ENCODE measurements at places on chromosomes 7 and 10. TPM values are rescaled to one million over a fixed set of nuclear protein-coding genes. Genes with fewer than 3 reads are reported as not detected.

SFXN3 gene
- total RNA-seq = 20.7 TPM

DNA sequence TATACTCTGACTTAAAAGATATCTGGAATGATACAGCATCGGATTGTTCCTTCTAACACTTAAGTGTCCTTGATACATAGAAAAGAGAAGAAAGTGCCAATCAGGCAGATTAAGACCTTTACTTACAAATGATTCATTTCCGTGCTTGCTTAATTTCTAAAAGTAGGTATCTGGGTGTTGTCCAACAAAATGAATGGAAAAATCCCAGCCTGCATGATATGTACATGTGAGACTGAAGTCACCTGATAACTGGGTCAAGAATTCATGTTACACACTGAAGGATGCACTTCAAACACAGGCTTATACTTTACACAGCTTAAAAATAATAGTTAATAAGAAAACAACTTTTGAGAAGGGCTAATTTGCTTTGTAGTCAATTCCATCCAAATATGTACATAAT lies 25.2 kb upstream of the PLXDC2 start:
- H3K27me3 ChIP-seq = no peaks in the 10 kb centered on the region
- no peak overlapping the region for H3K4me3 ChIP-seq
- H3K27ac ChIP-seq = no peak overlapping the region

TNRC18 gene
- 290 TPM for total RNA-seq

DNA sequence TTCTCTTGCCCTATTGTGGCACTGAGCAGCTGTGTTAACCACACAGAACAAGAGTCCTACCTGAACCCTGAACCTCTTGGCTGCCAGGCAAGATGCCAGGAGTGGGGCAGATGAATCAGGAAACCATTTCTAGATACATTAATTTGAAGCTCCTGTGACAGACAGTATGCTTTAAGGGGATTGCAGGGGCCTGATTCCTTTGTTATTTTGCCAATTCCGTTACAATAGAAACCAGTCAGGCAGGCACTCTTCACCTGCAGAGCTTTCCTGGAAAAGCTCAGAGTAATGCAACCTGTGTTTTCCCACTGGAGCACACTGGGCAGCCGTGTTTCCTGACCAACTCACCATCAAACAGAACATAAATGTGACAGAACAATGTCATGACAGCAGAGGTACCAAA lies 233.1 kb downstream of the BMPER start:
- H3K27me3 ChIP-seq = no peaks in the 10 kb centered on the region
- H3K27ac ChIP-seq = no peak overlapping the region
- H3K4me1 ChIP-seq = no peaks in the 10 kb centered on the region
- no peak overlapping the region for H3K4me3 ChIP-seq

GRCh38 chr7:151792636-151793035 lies 84.3 kb downstream of the PRKAG2 start:
- no peak overlapping the region for H3K27ac ChIP-seq
- DNase-seq = no peak
- no peaks in the 10 kb centered on the region for H3K36me3 ChIP-seq
- H3K4me3 ChIP-seq = no peak overlapping the region
- H3K4me1 ChIP-seq = no peaks in the 10 kb centered on the region
- no peaks in the 10 kb centered on the region for H3K27me3 ChIP-seq

DNA sequence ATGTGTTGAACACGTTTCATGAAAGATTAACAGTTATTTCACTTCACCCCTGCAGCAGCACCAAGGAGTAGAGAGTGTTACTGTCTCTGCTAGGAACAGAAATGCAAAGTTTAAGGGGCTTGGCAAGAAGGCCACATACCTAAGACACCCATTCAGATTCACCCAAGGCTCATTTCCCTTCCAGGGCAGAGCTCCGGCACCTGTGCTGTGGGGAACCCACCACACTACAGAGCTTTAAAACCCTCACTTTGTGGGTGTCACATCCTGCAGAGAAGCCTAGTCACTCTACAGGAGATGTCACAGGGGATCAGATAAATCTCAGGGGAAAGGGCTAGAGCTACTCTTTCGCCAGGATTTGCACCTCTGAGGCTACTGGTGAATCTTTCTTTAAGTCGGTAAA lies 176.1 kb upstream of the KLF6 start:
- no peaks in the 10 kb centered on the region for H3K27me3 ChIP-seq
- no peak overlapping the region for H3K4me3 ChIP-seq
- no peak overlapping the region for H3K27ac ChIP-seq
- H3K36me3 ChIP-seq = no peaks in the 10 kb centered on the region
- H3K4me1 ChIP-seq = no peaks in the 10 kb centered on the region
- no peak for DNase-seq

- no peaks in the 10 kb centered on the region for H3K36me3 ChIP-seq
- no peak overlapping the region for H3K27ac ChIP-seq
- H3K4me3 ChIP-seq = no peak overlapping the region
- no peaks in the 10 kb centered on the region for H3K27me3 ChIP-seq
- DNase-seq = no peak
Measured at GRCh38 chr7:138948403-138948802, 32.8 kb downstream of the KIAA1549 start.

ANXA8L1 gene
- total RNA-seq = 15.0 TPM

SYT15 gene
- total RNA-seq = 7.0 TPM

GRCh38 chr7:25557930-25558329 lies 329.6 kb upstream of the NPVF start:
- no peaks in the 10 kb centered on the region for H3K27me3 ChIP-seq
- no peak overlapping the region for H3K27ac ChIP-seq
- H3K4me1 ChIP-seq = no peaks in the 10 kb centered on the region
- no peaks in the 10 kb centered on the region for H3K36me3 ChIP-seq

DNA sequence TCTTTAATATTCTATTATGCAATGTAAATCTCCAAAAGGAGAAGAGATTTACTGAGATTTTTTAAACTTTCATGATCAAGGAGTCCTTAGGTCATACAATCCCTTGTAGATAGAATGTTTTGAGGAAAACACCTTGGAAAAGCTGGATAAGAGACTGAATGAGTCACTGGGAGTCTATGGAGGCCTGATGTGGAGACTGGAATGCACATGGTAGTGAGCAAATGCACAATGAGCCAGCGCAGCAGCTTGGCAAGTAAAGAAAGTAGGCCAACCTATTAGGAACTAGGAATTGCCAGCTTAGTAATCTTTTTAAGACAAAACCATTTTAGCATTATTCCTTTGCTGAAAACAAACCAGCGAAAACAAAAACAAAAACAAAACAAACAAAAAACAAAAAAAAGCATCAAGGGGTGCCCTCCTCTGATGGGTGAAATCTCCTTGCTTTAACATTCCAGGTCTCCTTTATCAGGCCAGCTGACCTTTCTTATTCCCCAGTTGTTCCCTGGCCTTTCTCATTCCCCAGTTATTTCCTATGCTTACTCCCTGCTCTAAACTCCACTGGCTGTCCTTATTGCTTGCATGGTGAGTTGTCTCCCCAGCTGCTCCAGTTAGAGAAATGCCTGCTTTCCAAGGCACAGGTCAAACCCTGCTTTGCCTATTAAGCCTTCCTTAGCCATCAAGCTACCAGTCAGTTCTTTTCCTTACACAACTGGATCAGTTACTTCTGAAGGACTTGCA lies 135.8 kb downstream of the PLCE1 start:
- DNase-seq = no peak
- H3K36me3 ChIP-seq = no peaks in the 10 kb centered on the region
- no peak overlapping the region for H3K27ac ChIP-seq

- no peaks in the 10 kb centered on the region for H3K27me3 ChIP-seq
- H3K4me3 ChIP-seq = no peak overlapping the region
- DNase-seq = no peak
- H3K36me3 ChIP-seq = no peaks in the 10 kb centered on the region
Measured at GRCh38 chr7:48112401-48113165, 23.5 kb downstream of the UPP1 start.

TET1 gene
- total RNA-seq = 5.1 TPM

GRCh38 chr7:55432939-55433784 lies 68.0 kb downstream of the LANCL2 start:
- H3K4me3 ChIP-seq = no peak overlapping the region
- H3K36me3 ChIP-seq = no peaks in the 10 kb centered on the region
- peaks cover 19% of the 10 kb centered on the region for H3K4me1 ChIP-seq
- peak overlapping the region; percentile 2 for H3K27ac ChIP-seq

FOXP2 gene
- total RNA-seq = 4.9 TPM

DNA sequence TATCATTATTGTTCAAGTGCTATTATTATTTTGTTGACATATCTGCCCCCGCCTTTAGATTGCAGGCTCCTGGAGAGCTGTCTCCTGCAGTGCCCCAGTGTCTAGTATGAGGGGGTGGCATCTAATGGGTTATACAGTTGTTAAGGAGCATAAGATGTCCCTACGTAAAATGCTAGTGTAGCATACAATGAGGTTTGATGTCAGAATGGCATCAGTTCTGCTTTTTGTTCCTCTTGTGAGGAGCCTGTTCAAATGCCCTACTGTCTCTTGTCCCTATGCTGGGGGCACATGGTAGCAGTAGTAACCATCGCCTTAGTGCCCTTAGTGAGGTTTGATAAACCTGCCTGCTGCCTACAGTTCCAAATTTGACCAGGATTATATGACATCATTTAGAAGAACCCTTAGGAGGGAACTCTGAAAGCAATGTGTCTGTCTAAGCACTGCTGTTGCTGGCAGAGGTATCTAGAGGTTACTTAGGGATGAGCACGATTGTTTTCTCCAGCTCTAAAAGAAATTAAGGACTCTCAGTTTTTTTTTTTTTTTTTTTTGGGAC lies 9.7 kb downstream of the CREM start:
- H3K4me1 ChIP-seq = no peaks in the 10 kb centered on the region
- H3K27ac ChIP-seq = no peak overlapping the region
- no peak overlapping the region for H3K4me3 ChIP-seq
- DNase-seq = no peak
- no peaks in the 10 kb centered on the region for H3K27me3 ChIP-seq

PANK1 gene
- 3.1 TPM for total RNA-seq

GDF2 gene
- total RNA-seq = not detected

STEAP1 gene
- total RNA-seq = 67.3 TPM

GRCh38 chr10:72980348-72980747 lies 25.7 kb upstream of the PLA2G12B start:
- H3K4me1 ChIP-seq = no peaks in the 10 kb centered on the region
- DNase-seq = no peak
- no peak overlapping the region for H3K27ac ChIP-seq
- no peaks in the 10 kb centered on the region for H3K36me3 ChIP-seq
- no peak overlapping the region for H3K4me3 ChIP-seq
- no peaks in the 10 kb centered on the region for H3K27me3 ChIP-seq

DNA sequence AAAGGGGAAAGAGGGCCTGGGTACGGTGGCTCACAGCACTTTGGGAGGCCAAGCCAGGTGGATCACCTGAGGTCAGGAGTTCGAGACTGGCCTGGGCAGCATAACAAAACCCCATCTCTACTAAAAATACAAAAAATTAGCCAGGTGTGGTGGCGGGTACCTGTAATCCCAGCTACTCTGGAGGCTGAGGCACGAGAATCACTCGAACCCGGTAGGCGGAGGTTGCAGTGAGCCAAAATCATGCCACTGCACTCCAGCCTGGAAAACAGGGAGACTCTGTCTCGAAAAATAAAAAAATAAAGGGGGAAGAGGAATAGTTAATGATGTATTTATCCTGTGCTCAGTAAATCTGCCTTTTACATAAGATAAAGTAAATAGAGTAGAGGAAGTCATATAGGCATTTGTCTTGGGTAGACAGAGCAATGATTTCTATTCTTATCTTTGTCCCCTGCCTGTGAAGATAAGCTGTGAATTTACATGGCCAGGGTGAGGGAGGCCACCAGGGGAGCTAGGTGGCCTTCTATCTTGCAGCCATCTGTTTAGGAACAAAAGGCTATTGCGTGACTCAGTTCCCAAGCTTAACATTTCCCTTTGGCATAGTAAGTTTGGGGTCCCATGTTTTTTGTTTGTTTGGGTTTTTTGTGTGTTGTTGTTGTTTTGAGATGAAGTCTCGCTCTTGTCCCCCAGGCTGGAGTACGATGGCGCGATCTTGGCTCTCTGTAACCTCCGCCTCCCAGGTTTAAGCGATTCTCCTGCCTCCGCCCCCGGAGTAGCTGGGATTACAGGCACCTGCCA lies 73.2 kb upstream of the GTF2I start:
- H3K27me3 ChIP-seq = no peaks in the 10 kb centered on the region
- H3K27ac ChIP-seq = no peak overlapping the region
- no peak overlapping the region for H3K4me3 ChIP-seq
- H3K4me1 ChIP-seq = no peaks in the 10 kb centered on the region

DNA sequence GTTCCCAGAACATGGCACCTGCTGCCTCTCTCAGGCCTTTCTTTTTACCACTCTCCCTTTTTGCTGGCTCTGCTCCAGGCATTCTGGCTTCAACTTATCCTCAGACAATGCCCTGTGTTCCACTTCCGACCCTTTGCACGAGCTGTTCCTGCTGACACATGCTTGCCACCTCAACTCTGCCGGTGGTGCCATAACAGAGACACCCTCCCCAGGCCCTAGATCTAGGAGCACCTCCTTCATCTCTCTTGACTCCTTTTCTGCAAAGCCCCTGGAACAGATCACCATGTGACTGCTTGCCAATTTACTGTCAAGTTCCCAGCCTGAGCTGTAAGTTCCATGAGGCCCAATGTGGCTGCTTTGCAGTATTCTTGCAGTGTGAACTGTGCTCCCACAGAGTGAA lies 256.0 kb upstream of the MKI67 start:
- H3K4me1 ChIP-seq = no peaks in the 10 kb centered on the region
- no peak overlapping the region for H3K4me3 ChIP-seq
- DNase-seq = no peak

- H3K27ac ChIP-seq = no peak overlapping the region
- no peaks in the 10 kb centered on the region for H3K36me3 ChIP-seq
- no peak overlapping the region for H3K4me3 ChIP-seq
- no peak for DNase-seq
- no peaks in the 10 kb centered on the region for H3K4me1 ChIP-seq
- H3K27me3 ChIP-seq = no peaks in the 10 kb centered on the region
Measured at GRCh38 chr10:21720090-21720489, 186.1 kb downstream of the MLLT10 start.

C10orf67 gene
- total RNA-seq = not detected
